ENCODE measurements at places on chromosomes 7 and 10.

GRCh38 chr7:133718131-133718530, 409.0 kb upstream of the LRGUK start:
- DNase-seq: no peak

DNA sequence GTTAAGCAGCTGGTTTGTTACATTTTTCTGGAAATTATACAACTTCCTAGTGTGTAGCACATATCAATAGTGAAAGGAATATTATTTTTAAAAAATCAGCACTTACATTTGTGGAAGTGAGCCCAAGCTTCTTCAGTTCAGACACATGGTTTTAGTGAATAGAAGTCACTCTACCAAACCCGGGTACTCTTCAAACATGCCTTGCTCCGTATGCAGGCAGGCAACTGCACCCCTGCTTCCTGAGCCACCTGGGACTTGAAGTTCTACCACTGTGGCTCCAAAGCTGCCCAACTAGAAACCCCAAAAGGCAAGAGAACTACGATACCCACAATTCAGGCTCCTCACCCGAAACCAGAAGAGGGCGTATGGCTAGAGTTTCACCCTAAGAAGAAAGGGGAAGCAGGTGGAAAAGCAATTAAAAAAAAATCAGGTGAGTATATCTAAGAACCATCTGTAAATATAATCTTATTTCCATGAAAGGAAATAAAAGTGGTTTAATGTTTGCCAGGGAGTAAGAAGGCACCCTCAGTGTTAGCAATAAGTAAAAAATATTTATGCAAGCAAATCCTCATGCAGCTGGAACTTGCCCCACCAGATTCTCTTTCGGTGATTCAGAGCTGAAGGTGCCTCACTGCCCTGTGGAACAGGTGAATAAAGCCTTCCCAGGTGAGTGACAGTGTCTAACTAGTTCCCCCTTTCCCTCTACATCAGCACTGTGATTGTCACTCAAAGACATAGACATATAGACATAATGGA, at the start of gene MACC1:
Gene MACC1 (minus strand): TSS at position 192 of the 756 bp plus-strand sequence. CDS start 55,522 bp downstream, outside the sequence.
- DNase-seq: peak; percentile 96

DNA sequence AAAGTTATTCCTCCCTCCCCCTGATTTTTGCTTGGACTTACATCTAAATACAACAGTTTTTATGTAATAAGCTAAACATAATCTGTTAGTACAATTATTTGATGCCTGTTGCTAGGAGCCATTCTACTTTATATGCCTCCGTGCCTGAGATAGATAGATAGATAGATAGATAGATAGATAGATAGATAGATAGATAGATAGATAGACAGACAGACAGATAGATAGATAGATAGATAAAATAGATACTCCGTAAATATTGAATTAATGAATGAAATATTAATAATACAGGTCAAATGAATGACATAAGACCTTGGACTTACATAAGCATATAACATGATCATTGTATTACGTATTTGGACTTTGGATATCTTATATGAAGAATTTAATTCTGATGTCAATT, 23.0 kb downstream of the NET1 start:
- no peak for DNase-seq

DNA sequence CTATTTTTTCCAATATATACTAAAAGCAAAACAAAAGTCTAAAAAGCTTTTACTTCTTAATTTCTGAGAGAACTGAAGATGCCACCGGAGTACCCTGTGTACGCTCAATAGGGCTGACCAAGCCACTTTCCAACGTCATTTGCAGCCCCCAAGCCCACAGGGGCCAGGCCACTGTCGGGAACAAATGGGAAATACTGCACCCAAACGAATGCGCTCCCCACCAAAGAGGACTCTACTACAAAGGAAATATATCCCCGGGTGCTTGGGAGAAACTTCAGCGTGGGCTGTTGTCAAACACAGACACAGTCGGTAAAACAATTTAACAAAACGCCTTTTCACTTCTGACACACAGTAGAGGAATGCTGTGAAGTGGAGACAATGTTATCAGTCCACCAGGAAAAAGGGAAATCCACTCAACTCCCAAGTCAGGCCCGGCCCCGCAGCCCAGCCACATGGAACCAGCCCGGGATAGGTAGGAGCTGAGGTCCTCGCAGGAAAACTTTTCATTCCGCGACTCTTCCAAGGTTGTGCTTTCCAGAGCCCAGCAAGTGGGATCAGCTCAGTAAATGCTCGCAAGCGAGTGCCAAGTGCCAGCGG, 1.4 kb downstream of the PARD3 start:
- DNase-seq: no peak

GRCh38 chr10:107409522-107409921, 245.0 kb upstream of the SORCS1 start:
- no peak for DNase-seq

- DNase-seq: no peak
These were observed 624.8 kb upstream of the FZD8 start for GRCh38 chr10:36266923-36267322.

- no peak for DNase-seq
These were observed 60.6 kb downstream of the C10orf143 start for GRCh38 chr10:130049987-130050386.

DNA sequence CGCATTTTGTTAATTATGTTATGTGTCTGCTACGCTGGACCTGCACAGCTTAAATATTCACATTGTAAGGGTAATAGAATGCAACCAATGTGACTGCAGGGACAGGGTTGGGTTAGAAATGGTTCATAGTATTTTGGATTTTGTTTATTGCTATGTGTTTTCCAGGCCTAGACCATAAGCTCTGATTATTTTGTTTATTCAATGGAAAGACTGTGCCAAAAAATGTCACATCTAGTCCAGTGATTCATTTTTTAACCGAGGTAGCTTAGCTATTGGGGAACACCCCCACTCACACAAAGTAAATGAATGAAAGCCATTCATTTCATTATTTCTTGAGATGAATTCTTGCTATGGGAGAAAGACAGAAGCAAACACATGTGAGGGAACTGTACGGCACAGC, 516.5 kb upstream of the ANKRD30A start:
- DNase-seq: no peak

DNA sequence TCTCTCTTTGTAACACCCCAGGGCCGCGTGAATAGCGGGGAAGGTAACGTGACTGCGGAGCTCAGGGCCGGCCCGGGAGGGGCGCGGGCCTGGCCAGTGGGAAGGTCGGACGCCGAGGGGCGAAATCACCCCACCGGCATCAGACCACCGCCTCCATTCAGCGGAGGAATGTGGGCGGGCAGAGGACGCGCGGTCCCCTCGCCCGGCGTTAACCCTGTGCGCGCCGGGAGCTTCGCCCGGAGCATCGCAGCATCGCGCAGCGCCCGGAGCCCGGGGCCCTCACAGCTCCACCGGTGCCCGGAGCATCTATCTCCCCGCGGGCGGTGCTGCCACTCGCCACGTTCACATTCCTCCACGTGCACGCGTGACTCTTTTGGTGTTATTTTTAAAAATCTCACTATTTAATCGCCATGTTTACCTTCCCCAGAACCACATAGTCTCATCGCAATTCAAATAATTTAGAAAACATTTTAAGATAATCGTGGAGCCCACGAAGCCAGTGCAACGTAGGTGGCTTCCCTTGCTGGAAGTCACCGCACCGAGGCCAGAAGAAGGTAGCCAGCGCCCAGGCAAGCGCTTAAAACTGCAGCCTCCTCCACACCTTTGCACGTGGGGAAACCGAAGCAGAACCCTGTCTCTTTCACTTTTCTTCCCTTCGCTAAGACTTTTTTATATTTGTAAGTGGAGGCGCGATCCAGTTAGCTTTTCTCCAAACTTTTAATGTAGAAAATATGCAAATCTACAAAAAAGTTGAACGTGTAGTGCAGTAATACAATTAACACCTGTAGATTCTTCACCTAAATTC, 21.8 kb downstream of the FGFBP3 start:
- no peak for DNase-seq

DNA sequence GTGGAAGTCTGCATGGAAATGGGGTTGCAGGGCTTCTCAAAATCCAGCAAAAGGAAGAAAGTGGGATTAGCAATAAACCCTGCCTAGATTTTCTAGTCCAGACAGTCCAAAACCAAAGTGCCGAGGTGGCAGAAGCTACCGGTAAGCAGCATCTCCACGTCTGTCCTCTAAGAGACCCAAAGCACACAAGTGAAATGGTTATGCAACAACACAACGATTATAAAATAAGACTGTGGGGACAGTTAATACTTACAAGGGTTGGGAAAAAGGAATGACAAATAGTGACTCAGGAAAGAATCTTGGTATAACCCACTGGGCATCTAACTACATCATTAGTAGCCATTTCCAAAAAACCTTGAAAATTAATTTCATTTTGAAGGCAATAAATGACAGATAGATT, 24.7 kb downstream of the CREB3L2 start:
- DNase-seq: no peak

DNA sequence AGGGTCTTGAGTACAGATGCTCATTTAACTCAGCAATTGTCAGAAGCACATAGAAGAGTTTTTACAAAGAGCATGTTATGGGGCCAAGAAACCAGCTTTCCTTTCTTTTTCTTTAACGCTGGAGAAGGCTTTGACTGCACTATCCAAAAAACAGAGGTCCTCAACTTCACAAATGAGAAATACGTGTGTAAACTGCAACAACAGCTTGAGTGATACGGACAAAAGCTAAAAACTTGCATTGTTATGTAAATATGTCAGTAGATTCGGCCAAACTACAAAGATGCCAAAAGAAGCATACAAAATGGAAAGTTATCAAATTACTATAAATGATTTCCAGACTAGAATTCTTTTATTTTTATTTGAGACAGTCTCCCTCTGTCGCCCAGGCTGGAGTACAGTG, 62.4 kb upstream of the C10orf90 start:
- DNase-seq: no peak

DNA sequence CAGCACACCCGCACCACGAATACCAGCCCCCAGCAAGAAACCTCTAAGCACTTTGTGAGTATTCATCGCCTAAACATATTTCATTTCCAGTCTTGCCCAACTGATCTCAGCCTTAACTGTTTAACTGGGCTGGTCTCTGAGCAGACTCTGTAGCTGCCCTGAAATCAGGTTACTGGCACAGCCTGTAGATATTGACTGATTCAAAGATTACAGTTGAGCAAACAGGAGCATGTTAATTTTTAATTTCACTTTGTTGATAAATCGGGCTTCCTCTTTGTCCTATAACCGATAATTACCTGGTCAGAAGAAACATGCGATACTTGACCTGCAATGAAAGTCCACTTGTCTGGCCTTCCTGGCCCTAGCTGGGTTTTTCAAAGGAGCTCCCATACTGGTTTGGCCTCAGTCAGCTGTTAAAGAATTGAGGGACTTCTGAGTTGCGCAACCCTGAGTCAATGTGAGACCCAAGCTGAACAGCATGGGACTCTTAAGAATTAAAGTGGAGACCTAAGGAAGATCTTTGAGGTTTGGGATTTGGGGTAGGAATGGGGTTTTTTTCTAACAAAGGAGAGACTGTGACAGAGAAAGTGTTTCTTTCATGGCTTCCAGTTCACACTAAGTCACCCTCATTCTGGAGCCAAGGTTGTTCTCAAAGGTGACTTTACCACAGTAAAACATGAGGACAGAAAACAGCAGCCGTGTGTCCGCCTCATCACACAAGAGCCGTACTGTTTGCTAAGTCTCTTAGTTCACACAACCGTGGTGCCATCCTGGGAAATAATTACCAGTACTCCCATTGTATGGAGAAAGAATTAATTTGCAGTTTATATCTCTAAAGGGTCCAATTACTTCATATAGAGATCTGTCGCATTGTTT, 75.9 kb downstream of the PPP1R3C start:
- no peak for DNase-seq

GRCh38 chr10:9075420-9075819, 1020.9 kb downstream of the GATA3 start:
- DNase-seq: no peak

DNA sequence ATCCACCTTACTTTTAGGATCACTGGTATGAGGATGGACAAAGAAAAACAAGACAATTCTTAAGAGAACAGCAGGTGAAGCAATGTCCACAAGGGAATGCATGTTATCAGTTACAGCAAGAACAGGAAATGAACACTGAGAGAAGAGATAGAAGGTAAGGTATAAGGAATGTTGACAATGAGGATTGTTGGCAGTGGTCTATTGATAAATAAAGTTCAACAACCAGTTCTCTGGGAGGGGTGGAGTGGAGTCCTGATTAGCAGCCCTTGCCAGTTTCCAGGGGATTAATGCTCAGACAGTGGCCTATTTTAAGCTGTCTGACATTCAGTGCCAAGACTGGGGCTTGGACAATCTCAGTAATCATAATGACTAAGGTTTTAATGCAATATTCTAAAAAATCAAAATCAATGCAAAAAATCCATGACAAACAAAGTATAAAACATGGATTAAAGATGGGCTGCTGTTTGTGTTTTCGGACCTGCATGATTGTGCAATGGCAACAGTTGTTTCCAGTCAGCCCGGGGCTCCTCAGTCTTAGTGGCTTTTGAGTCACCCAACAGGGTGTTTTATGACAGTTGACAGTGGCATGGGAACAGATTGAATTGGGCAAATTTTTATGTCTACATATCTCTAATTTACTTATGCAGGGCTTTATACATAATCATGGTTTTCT, 13.8 kb upstream of the AKR1B1 start:
- DNase-seq: no peak

DNA sequence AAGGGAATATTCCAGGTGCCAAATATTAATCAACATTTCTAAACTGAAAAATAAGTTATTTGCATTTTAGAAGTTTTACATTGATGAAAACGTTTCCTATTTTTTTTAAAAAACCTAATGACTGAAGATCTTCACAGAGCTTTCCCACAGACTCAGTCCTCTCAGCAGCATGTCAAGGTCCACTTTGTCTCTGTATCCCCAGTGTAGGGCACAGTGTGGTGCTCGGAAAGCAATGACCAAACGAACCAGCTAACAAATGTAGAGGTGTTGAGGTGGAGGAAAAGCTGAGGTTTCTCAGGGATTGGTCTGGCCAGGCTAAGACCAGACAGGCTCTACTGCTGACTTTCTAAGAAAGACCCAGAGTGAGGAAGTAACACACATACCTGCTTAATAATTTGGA, 202.2 kb upstream of the CDCA7L start:
- DNase-seq: no peak

DNA sequence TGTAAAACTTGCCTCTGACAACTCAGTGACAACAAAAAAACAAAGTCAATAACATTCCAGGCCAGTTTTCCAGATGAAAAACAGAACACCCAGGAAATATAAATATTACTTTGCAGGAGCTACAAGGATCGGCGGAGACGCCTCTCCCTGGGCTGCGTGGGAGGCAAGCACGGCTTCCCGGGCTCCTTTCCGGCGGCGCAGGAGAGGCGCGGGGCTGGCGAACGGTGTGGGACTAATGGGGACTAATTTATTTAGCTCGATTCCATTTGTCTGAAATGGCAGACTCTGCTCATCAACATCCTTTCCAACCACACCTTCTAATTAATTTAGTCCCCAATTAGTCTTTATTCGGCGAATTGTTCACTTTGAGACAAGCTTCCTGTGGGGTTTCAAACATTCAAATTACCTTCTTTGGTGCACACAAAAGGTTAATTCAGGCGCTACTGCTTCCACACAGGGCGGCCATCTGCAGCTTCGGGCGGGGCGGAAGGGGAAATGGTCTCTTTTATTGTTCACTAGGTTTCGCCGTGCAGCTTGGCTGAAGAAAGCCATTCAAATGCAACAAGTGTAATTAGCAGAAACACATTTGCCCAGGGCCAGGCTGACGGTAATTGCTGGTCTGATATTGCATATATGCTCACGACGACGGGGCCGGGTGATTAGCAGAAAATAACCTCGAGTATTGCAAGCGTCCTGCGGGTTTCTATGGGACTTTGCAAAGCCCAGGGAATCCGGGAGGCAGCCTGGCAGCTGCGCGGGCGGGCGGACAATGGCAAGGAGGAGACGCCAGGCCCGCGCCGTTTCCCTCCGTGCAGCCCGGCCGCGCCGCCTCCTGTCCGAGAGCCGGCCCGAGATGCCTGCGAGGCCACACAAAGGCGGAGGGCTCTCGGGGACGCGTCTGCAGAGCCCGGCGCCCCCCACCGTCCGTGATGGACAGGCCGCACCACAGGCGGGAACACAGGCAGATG, 270.1 kb downstream of the PTPRN2 start:
- DNase-seq: no peak
